ENCODE measurements at places on chromosomes 4 and X.

DNA sequence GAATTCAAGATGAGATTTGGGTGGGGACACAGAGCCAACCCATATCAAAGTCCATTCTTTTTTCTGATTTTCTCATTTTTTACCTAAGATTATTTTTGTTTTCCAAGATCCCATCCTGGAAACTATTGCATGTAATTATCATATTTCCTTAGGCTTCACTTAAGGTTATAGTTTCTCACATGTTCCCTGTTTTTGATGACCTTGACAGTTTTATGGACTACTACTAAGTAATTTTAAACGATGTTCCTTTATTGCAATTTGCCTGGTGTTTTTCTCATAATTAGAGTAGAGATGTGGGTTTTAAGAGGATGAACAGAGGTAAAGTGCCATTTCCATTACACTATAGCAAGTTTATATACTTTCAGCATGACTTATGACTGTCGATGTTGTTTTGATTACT is 795.1 kb downstream of the FAT4 start:
- no peak for DNase-seq

DNA sequence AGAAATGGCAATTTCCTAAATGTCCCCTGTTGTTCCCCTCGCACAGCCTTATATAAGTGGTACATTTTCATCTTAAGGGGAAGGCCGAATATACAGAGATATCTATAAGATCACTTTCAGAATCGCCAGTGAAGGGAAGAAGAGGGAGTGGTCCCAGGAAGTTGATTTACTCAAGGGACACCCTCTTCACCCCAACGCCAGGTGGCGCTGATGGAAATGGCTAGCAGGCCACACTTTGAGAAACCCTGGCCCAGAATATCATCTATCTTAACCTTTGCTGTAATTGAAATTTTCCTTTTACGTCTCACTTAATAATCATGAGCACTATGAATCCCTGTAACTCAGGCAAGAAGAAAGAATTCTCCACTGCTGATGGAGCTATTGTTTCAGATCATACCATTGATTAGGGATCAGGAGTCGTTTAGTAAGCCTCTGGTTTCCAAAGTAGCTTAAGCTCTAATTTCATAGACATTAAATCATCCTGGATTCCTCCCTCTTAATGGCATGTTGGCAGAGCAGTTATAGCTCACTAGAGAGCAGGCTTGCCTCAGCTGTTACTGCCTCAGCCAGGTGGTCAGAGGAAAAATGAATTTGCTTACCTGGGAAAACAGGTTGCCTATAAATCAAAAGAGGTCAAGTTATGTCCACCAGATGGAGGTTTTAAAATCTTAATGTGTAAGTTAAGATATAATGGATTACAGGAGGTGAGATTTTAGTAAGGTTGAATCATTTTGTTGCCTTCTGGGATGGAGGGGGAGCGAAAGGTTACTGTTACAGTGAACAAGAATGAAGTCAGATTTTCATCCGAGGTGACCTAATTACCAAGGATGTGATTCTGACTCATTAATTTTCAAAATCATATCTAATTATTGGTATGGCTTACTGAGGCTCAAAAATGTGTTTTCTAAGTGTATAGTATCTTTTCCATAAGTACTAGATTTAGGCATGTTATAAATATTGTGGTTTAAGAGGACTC is 941.2 kb upstream of the TENM3 start:
- DNase-seq: no peak

DNA sequence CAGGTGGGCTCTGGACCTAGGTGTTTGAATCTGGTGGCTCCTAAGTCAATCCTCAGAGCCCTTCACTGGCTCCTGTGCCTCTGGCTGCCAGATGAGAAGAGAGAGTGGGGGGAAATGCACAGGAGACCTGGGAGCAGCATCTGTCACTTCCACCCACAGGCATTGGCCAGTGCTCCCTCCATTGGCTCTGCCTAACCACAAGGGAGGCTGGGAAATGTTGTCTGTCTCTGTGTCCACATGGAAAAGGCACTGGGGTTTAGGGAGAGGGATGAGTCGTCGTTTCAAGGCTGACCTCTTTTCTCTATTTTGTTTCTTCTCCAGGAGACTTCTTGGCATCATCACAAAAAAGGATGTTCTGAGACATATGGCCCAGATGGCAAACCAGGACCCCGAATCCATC is 76.4 kb downstream of the CLCN4 start:
- DNase-seq: no peak

- no peak for DNase-seq
These were observed 269.9 kb downstream of the KCNIP4 start for GRCh38 chr4:21678711-21679110.

DNA sequence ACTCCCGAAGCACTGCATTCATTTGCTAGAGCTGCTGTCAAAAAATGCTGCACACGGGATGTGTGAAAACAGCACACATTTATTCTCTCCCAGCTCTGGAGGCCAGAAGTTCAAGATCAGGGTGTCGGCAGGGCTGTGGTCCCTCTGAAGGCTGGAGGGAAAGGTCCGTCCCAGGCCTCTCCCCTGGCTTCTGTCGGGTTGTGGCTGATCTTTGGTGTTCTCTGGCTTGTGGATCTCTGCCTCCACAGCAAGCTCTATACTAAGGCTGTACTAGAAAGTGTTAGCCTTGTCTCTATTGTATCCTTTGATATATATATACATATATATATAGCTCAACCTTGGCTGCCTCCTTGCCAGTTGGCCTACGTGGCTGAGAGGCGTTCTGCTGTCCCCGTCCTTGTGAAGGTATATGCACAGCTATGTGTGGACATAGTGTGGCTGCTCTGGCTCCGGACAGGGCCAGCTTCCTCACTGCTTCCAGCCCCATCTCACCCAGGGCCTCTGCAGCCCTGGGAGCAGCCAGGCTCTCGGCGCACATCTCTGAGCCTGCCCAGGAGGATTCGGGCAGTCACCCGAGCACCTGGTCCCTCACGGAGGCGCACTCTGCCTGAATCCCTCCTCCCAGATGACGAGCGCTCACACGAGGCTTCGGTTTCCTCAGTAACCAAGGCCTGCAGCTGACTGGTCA is 15.0 kb upstream of the DUSP9 start:
- no peak for DNase-seq

DNA sequence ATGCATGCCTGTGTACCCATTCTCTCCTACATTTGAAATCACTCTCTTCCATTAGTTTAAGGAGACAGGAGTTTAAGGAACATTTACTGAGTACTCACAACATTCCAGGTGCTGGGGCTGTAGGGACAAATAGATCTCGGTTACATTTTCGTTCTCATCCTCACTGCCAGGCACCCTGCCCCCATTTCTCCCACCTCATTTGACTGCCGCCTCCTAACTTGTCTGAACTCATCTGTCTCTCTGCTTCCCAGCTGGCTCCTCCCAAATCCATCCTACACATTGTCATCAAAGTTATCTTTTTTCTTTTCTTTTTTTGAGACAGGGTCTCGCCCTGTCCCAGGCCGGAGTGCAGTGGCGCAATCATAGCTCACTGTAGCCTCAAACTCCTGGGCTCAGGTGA is 19.8 kb upstream of the MPC1L start:
- no peak for DNase-seq

DNA sequence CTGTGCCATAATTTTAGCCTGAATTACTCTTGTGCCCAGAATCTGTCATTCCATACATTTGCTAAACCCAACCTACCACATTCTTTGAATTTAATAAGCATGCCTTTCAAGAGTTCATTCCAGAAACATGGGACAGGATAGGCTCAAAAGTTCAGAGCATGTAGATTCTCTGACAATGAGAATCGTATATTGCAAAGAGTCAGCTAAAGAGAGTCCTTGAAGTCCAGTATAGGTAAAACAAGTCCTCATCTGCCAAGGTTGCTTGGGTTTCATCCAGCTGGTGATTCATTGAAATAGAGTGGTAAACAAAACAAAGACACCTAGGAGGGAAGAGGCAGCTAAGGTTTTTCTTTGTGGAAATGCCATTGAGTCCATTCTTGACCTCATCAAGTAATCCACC is 249.3 kb upstream of the DIPK2B start:
- no peak for DNase-seq

- no peak for DNase-seq
These were observed 21.3 kb upstream of the SULT1E1 start for GRCh38 chr4:69881173-69881773.

- peak; percentile 27 for DNase-seq
These were observed 522 bp downstream of the FNIP2 start for GRCh38 chr4:158769175-158769921.

GRCh38 chrX:64842492-64842891 is 133.8 kb downstream of the ZC4H2 start:
- DNase-seq: no peak

DNA sequence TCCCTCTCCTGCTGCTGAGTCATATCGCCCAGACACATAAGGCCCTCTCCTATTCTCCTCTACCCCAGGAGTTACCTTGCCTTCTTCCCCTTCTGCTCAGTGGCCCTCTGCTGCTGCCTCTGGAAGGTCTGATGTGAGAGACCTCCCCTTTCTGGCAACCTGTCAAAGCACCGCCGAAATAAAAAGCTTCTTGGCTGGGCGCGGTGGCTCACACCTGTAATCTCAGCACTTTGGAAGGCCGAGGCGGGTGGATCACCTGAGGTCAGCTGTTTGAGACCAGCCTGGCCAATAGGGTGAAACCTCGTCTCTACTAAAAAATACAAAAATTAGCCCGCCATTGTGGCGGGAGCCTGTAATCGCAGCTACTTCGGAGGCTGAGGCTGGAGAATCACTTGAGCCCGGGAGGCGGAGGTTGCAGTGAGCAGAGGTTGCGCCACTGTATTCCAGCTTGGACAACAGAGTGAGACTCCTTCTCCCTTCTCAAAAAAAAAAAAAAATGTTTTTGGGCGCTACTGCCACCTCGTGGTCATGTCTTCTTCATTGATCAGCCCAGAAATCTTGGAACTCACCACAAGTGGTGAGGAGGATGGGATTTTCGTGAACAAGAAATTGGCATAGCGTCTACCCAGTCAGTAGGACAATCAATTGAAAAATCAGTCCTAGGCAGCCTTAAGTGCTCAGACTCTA is 8.6 kb upstream of the ZXDA start:
- peak; percentile 24 for DNase-seq

DNA sequence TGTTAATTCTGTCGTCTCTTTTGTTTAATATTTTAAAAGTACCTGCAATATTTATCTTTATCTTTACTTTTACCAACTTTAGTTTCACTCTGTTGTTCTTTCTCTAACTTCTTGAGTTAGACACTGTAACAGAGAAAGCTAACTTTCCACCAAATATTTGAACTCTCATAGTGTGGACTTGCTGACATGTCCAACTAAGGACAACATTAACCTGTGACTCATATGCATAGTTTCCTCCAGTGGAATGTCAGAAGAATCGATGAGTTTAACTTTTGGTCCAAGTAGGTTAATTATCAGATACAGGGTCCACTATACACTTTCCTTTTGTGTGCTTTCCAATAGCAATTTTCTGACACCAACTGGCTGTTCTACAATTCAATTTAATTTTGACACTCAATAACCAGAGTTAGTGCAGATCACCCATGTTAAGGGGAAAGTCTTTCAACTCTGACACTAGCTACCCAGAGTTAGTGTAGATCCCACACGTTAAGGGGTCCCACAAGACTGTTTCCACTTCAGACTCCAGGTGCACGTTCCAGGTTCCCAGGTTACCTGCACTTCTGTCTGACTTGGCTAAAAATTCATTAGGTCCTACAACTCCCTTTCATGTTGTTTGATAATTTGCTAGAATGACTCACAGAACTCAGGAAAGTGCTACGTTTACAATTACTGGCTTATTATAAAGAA is 559.0 kb upstream of the AMOT start:
- DNase-seq: no peak

DNA sequence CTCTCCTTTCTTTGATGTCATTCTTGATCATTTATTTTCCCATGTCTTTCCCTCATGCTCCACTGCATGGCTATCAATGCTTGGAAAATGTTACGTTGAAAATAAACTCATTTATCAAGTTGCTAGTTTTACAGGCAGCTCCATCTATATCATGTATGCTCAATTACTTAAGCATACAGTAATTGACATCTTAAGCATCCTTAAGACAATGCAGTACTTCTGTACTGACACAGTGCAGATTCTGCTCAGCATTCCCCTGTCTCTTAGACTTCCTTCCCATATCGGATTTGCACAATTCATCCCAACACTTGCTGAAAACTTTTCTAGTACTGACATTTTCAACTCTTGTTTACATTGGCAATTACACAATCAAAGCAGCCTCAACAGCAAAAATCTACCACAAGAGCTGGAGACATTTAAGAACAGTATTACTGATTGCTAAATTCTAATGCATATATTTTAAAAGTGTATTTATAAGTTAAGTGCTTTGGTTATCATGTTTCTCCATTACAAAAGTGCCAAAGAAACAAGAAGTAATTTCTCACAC is 165.6 kb downstream of the ATP10D start:
- no peak for DNase-seq

GRCh38 chrX:49656533-49656932 is 39.3 kb downstream of the PAGE1 start:
- no peak for DNase-seq

DNA sequence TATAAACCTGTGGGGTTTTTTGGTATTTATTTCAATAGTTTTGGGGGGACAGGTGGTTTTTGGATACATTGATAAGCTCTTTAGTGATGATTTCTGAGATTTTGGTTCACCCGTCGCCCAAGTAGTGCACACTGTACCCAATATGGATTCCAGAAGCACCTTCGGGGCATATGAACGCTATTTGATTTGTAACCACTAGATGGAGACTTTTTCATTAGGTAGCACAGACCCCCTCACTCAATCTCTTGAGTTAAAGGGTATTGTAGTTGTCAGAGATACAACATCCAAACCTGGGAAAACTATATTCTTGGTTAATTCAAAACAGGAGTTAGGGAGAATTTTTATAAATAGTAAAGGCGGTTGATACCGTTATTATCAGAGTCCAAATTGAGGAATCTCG is 79.8 kb downstream of the SPANXN3 start:
- no peak for DNase-seq

- DNase-seq: no peak
These were observed 231.7 kb upstream of the TAPT1 start for GRCh38 chr4:16457944-16458343.

- DNase-seq: no peak
These were observed 354.9 kb downstream of the RPA4 start for GRCh38 chrX:97238632-97239031.

- no peak for DNase-seq
These were observed 4.3 kb downstream of the KLHL5 start for GRCh38 chr4:39066371-39066770.

DNA sequence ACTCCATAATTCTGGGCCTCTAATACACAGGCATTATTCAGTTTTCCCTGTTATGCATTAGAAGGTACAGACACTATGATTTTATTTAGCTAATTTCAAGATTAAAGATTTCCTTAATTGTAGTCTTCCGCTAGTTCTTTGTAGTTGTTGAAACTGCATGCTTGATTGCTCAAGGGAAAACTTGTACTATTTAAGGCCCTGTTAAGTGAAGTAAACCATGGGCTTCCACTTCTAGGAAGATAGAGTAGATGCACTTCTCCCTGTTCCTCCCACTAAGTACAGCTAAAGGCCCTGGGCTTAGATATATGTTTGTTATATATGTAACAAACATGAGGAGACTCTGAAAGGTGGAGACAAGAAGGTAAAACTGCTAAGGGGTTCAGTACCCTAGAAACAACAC is 215.8 kb upstream of the LEF1 start:
- DNase-seq: no peak

DNA sequence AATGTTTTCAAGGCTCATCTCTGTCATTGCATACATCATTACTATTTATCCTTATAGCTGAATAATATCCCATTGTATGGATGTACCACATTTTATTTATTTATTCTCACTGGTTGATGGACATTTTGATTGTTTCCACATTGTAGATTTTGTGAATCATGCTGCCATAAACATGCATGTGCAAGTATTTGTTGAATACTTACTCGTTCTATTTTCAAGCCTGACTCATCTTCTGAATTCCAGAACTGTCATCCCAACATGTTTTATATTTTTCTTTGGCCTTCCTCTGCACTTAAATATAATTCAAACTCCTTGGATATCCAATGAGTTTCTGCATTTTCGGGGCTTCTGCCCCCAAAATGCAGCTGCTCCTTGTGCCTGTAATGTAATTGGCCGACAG is 77.6 kb downstream of the MXRA5 start:
- no peak for DNase-seq
